ENCODE measurements at places on chromosomes 7 and 10.

- DNase-seq: no peak
Measured at GRCh38 chr7:78562191-78562590, 763.6 kb downstream of the PHTF2 start.

GRCh38 chr7:98621573-98622482 is 4.7 kb downstream of the NPTX2 start:
- no peak for DNase-seq

DNA sequence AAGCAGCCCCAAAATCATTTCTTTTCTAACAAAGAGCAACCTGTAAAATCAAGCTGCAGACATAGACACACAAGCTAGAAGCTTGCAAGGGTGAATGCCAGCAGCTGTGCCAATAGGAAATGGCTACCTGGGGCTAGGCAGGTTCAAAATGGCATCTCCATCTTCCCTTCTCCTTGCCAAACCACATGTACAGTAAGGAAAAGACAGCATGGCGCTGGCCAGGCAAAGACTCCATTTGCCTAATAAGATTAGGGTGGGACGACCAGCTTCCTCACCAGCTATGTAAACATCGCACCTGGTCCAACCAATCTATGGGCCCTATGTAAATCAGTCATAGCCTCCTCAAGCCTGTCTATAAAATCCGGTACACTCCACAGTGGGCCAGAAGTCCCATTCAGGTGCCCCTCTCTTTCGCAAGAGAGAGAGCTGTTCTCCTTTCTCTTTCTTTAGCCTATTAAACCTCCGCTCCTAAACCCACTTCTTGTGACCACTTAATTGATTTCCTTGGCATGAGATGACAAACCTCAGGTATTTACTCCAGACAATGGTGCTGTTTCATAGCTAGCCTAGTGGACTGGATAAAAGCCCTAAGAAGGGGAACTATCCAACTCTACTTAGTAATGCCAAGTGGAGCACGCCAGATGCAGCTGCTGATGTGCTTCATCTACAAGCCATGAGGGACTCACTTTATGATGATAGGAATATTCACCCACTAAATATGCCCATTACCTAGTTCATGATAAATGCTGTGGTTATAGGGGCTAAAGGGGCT is 44.1 kb downstream of the HTR7 start:
- no peak for DNase-seq

- peak; percentile 72 for DNase-seq
Measured at GRCh38 chr7:49791088-49791741, 17.8 kb downstream of the VWC2 start.

GRCh38 chr10:84138478-84139125 is 707 bp upstream of the GHITM start:
- DNase-seq: no peak

DNA sequence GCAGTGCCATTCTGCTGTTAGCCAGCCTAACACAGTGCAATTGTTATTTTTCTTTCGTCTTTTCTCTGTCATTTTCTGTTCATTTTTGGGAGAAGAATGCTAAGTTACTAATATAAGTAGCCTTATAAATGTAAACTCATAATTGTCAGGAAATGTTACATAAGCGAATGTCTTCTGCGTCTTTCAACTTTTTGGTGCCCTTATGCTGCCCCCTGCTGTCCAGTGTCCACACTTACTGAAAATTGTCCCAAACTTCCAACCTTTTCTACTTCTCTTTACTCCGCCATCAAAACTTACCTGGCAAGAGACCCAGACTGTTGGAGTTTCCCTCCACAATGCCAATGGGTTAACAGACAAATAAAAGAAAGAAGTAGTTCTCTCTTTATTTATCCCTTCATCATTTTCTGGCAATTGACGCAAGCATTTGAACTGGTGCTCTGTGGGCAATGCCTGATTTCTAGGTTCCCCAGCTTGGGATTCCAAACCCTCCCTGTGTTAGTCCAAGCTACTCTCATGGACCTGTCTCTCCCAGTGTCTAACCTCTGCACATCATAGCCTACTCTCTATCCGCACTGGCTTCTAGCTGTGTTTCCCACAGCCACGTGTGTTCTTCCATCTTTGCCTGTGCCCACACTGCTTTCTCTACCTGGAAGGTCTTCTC is 21.0 kb upstream of the EPC1 start:
- no peak for DNase-seq

GRCh38 chr10:62008946-62009345 is 107.4 kb downstream of the ARID5B start:
- no peak for DNase-seq

- no peak for DNase-seq
Measured at GRCh38 chr10:84551437-84552120, 223.2 kb downstream of the CCSER2 start.

DNA sequence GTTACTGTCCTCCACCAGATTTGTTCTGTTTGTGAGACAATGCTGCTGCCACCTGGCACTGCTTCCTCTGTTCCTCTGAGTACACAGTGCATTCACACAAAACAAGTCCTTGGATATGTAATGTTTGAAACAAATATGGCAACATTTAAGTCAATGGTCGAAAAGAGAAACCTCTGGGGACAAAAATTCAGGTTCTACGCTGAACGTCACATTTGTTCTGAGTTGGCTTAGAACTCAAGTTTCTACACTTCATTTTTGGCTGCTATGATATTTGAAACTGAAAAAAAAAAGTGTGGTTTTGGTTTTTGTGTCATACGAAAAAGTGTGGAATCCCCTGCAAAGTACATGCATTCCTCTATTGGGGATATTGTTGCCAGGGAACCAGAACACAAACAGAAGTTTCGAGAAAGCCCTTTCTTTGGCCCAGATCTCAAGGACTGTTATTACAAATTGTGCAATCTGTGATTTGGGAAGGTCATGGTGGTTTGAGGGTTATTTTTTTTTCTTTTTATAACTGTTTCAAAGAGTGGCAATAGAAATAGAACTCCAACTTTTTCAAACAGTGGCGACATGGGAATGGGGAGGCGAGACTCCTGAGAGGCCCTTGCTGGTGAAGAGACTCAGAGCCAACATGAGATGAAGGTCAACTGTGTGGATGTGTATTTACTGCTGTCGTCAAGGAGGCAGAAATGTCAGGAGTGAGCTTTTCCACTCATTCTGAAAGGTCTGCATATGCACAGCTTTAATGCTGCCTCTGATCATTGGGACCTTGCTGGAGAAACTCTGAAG is 127.5 kb downstream of the CUBN start:
- no peak for DNase-seq

GRCh38 chr10:78749898-78750297 is 318.9 kb upstream of the ZMIZ1 start:
- no peak for DNase-seq

- DNase-seq: no peak
Measured at GRCh38 chr7:42128703-42129102, 108.3 kb downstream of the GLI3 start.

- DNase-seq: no peak
Measured at GRCh38 chr7:79714081-79714480, 260.6 kb upstream of the MAGI2 start.

GRCh38 chr7:74718336-74718735 is 55.5 kb upstream of the NCF1 start:
- DNase-seq: no peak

Data from islet precursor cell (in vitro differentiated cells).